ENCODE measurements at places on chromosomes 3 and 15. TPM values are rescaled to one million over a fixed set of nuclear protein-coding genes. Genes with fewer than 3 reads are reported as not detected.

Gene RAB27A
- 26.8 TPM for total RNA-seq

Gene RPSA
- 671 TPM for total RNA-seq

Gene WWTR1
- total RNA-seq, result 65.9 TPM

- DNase-seq, result no peak
Measured at GRCh38 chr3:157499342-157499963, 3.8 kb downstream of the VEPH1 start.

GRCh38 chr3:16912400-16913263, 27.9 kb downstream of the PLCL2 start:
- DNase-seq, result no peak

GRCh38 chr15:59063042-59063441, 41.9 kb upstream of the CCNB2 start:
- no peak for DNase-seq

GRCh38 chr15:81887912-81888311, 157.9 kb downstream of the MEX3B start:
- no peak for DNase-seq

Data from mesenteric fat pad (tissue), 1 donor.